Stimulated activated CD4-positive, alpha-beta T cell treated with anti-CD3 and anti-CD28 coated beads, Interleukin-1b, Interleukin-23, amount 100 ng/mL, for 1 hour (primary cell): ENCODE measurements at places on chromosomes 11 and 22.

- DNase-seq, result no peak
These were observed at the start of gene OAF for GRCh38 chr11:120210626-120211521. OAF (plus strand) TSS chr11:120211032; CDS start chr11:120211280, 248 bp downstream.

DNA sequence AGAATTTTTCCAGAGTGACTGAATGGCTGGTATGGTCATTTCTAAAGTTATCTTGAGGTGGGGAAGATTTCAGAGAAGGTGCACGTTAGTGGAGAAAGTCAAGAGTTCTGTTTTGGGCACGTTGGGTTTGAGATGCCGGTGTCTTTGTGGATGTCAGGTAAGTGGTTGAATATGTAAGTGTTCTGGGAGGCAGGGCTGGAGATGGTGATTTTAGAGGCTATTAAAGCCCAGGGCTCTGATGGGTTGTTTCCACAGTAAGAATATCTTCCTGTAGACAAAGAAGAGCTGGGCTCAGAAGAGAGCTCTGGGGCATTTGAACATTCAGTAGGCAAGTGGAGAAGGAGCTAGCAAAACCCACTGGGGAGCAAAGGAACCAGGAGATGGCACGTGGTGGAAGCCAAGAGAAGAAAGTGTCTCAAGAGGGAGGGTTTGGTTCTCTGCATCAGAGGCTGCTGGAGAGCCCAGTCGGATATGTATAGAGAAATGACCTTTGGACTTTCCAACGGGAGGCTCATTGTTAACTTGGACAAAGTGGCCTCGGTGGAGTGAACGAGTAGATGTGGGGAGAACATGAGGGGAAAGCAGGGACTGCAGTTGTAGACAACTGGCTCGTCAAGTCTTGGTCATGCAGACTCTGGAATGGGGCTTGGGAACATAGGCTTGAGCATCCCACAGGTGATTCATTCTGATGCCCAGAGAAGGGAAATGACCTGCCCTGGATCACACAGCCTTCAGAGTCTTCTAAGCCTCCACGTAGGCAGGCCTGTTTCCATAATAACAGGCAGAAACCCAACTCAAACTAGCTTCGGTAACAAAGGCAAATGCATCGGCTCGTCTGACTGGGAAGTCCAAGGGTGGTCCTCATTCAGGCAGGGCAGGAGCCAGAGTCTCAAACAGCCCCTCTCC, 98.4 kb upstream of the PARVA start:
- DNase-seq, result no peak

DNA sequence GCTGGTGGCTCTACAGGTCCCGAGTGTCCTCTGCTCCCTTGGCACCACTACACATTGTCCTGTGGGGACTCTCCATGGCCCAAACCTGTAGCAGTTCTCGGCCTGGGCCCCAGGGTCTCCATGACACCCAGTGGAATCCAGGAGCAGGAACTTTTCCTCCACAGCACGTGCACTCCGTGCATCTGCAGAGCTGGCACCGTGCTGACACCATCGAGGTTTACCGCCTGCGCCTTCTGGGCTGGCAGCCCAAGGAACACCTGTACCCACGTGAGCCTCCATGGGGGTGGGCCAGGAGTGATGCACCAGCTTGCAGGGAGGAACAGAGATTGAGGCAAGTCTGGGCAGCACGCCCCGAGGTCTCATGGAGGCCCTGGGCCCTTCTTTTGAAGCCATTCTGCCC, 25.2 kb downstream of the TSPAN32 start:
- DNase-seq, result no peak

GRCh38 chr22:19719050-19719482, 4.3 kb upstream of the GP1BB start:
- DNase-seq, result no peak

DNA sequence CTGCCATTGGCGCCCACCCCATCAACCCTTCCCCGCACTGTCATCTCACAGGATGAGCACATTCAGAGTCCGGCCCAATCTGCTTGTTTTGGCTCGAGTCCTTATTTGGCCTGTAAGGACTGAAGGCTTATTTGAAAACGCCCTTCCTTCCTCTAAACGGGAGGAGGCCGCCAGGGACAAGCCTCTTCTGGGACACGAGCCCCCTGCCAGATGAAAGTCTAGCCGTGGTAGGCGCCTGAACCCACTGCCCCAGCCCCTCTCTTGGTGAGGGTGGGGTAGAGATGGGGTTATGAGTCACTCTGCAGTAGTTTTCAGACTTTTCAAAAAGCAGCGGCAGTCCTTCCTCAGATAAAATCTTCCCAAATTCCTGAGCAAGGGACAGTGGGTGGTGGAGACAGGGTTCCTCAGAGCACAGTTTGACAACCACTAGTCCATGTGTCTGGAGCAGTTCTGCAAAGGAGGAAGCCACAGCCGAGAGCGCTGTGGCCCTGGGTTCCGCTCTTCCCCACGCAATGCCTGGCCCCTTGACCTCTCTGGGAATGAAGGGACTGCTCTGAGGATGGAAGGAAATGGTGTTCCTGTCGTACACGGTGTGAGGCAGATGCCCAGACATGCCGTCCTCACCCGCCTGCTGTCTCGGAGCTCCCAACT, 57.0 kb downstream of the MYH9 start:
- DNase-seq, result no peak

DNA sequence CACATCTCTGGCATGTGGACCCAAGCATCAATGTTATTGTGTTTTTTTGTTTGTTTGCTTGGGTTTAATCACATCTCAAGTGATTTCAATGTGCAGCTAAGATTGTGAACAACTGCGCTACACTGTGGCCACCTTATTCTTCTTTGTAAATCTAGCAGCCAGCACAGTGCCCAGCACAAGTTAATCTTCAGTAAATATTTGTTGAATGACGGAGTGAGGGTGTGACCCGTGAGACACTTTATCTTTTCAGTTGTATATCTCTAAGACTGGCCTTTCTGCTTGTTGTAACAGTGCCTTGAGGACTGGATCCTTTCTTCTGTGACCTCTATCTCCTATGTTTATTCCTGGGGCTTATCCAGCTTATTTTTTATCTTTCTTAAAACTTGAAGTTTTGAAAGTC, 21.4 kb upstream of the AMOTL1 start:
- DNase-seq, result no peak

DNA sequence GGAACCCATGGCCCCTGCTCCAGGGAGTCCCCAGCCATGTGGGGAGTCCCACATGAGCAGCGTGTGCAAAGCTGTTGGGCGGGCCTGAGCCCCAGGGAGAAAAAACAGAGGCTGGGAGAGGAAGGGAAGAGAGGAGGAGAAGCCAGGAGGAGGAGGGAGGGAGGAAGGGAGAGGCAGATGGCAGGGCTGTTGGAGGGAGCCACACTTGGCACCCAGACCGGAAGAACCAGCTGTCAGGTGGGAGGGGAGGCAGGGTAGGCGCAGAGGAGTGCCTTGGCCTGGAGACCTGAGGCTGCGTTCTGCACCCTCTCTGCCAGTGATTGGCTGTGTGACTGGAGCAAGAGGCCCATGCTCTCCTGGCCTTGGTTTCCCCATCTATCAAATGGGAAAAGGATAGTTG, 6.7 kb downstream of the SYNGR1 start:
- DNase-seq, result no peak
